IPS-NIHi11 (cell line): ENCODE measurements at places on chromosomes 4 and X.
A peak's percentile ranks its signal among the peaks of the same experiment; 100 is the strongest.

DNA sequence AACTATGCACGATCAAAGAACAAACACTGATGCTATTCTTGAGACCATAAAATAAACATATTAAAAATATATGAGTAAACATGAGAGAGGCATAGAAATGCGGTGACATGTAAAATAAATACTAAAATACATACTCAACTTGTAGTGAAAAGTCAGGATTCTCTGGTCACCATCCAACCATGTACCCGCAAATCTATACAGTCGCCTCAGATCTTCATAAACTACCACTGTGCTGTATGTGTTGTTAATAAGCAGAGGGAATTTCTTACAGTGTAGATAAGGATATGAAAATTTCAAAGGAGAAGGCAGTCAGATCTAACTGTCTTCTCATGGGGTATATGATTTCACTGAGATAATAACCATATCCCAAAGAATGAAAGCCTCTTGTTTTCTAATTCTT is 67.8 kb upstream of the FAM47B start:
- no peak for DNase-seq

DNA sequence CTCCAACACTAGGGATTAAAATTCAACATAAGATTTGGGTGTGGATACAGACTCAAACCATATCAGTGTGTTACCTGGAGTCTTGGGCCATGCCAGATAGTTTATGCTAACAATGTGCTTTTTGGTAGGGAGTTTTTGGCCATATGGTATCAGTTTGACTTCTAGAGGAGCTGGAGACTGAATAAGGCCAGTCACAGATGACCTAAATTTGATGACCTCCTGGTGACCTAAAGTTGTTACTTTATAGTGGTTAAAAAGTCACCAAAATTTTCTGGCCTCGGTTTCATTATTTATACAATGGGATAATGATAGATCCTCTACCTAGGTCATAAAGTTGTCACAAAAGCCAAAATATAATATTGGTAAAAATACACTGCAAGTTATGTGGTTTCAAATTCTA is 877.1 kb downstream of the RAPGEF2 start:
- DNase-seq, result no peak

GRCh38 chr4:82704156-82704555 is 94.4 kb downstream of the SCD5 start:
- DNase-seq, result no peak

GRCh38 chr4:185651137-185651677 is 115.9 kb upstream of the PDLIM3 start:
- peak; percentile 24 for DNase-seq

DNA sequence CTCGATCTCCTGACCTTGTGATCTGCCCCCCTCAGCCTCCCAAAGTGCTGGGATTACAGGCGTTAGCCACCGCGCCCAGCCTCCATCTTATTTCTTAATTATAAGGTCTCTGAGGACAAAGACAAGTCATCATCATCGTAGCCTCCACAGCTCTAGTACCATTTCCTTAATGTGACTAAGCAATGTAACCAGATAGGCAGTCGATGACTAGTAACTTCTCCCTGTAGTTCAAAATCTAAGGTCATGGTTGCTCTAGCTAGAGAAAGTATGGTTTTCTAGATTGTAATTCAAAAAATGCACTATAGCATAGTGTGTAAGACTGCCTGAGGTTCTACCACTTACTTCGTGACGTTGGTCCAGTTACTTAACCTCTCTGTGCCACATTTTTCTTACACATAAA is 6.9 kb downstream of the SLC39A8 start:
- no peak for DNase-seq

DNA sequence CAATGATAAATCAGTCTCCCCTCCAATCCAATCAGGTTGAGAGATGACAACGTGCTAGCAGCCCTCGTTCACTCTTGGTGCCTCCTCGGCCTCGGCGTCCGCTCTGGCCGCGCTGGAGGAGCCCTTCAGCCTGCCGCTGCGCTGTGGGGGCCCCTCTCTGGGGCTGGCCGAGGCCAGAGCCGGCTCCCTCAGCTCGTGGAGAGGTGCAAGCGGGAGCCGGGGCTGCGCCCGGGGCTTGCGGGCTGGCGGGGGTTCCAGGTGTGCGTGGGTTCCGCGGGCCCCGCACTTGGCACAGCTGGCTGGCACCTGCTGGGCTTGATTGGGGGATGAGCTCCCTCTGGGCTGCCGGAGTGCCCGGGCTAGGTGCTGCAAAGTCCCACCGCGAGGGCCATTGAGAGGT is 40.9 kb upstream of the PRSS48 start:
- no peak for DNase-seq

DNA sequence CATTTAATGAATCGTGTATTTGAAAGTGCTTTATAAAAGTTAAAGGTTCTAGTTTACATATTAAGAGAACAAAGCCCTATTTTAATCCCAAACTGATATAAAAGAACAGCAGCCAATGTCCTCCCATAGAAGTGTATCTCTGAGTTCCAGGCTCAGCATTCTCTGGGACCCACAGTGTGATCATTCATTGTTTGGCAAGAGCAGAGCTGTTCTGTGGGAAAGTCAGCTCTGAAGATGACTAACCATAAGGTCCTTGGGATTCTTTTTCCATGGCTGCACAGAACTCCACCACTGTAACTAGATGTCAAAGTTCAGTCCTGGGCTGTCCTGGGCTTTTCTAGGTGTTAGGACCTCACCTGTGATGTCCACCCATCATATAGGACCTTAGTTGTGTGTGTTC is 157.0 kb upstream of the TLL1 start:
- DNase-seq, result no peak

- DNase-seq, result no peak
Measured at GRCh38 chrX:97685753-97686152, 802.0 kb downstream of the RPA4 start.

DNA sequence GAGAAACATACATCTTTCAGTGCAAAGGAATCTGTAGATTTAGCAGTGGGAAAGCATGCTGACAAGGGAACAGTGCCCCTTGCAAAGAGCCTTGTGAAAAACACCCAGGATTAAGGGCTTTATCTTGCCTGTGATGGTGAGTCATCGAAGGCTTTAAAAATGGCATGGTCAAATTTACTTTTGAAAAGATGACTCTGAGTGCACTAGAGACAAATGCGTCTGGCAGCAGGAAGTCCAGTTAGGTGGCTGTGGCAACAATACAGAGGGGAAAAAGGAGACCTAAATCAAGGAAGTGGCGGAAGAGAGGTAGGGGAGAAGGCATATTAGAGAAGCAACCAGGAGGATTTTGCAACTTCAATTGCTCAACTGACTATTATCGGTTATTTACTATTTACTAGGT is 472.6 kb upstream of the CPEB2 start:
- peak; percentile 27 for DNase-seq

GRCh38 chr4:122755675-122756074 is 23.2 kb downstream of the BBS12 start:
- no peak for DNase-seq

GRCh38 chr4:78517050-78517652 is 34.4 kb upstream of the ANXA3 start:
- DNase-seq, result peak; percentile 32

GRCh38 chr4:80926446-80926845 is 104.1 kb upstream of the BMP3 start:
- DNase-seq, result no peak

DNA sequence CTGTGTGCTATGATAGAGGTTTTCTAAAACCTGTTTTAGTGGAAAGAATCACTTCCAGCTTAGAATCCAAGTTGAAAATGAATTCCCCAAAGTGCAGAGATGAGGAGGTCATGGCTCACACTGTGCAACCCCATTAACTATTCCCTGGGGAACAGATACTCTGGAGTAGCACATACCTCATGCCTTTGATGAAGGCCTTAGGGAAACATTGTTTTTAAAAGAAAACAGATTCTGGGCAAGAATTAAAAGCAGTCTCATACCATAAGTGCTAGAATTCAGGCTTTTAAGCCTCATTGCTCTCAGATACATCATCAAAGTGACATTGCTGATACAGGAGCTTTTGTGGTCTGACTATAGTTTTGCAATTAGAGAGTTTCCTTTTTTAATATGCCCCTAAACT is 115.1 kb downstream of the NDST4 start:
- DNase-seq, result no peak

DNA sequence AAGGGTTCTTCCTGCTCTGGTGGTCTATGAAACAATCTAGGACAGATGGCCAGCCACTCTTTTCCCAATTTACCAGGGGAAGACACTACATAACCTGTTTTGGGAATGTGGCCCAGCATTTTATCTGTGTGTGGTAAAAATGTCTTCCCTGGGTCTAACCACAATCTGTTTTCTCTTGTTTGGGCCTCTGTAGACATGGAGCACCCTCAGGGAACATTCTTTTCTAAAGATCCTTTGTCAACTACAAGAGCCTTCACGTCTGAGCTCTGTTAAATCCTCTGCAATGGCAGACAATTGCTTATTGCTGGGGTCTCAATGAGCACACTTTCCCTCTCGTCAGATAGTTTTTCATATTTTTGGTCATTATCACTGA is 35.5 kb downstream of the PLAC1 start:
- no peak for DNase-seq

DNA sequence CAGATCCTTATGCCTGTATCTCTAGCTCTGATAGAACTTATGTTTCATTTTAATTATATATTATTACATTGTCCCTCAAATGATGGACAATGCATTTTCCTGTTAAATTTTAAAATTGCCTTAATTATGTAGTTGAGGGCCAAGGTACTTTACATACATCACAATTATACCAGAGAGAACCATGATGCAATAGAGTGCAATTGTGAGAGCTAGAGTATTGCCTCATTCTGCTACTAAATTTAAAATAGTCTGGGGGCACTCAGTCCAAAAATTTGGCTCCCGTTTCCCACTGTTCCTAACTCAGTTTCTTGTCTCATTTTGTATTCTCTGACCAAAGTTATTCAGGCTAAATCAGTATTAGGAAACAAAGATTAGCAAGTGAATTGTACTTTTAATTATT is 378.5 kb upstream of the ZFP42 start:
- no peak for DNase-seq

DNA sequence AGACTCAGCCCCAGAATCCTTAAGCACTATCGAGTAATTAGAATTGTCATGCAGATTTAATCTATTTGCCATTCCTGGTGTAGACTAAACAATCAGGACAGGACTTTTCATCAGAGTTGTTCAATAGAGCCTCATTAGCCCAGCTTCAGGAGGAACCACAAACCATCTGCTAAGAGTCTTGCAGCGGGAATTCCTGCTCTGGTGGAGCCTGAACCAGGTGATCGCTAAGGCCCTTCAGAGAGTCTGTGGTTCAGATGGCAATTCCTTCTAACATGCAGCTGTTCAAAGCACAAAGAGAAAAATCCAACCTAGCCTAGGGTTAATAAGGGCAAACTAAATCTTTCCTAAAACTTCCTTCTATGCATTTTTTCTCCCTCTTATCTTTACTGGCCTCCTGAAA is 119.1 kb upstream of the CPEB2 start:
- no peak for DNase-seq

DNA sequence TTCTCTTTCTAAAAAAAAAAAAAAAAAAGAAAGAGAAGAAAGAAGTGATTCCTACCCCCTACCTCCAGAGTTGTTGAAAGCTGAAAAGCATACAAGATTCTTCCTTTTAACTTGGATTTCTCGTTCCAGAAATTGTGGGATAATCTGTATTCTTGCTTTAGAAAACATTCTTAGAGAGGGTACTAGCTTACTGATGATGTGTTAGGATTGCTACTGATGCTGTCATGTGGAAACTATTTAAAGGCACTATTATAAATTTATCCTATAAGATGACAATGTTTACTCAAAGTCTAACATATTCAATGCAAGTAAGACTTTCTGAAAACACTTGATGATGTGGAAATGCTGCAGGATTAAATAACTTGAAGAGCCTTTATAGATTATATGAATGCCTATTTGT is 204.0 kb upstream of the PUDP start:
- DNase-seq, result no peak

- no peak for DNase-seq
Measured at GRCh38 chrX:2526390-2526789, 25.6 kb upstream of the DHRSX start.

- no peak for DNase-seq
Measured at GRCh38 chrX:23838953-23839352, 56.0 kb downstream of the SAT1 start.

DNA sequence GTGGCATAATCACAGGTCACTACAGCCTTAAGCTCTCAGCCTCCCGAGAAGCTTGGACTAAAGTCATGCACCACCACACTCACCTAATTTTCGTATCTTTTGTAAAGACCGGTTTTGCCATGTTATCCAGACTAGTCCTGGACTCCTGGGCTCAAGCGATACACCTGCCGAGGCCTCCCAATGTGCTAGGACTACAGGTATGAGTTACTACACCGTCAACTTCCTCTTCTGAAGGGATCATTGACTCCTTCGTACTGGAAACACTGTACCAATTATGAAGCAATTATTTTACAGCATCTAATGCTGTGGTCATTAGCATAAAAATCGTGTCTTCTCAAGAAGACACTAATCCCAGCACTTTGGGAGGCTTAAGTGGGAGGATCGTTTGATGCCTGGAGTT is 35.2 kb downstream of the PDS5A start:
- DNase-seq, result no peak

DNA sequence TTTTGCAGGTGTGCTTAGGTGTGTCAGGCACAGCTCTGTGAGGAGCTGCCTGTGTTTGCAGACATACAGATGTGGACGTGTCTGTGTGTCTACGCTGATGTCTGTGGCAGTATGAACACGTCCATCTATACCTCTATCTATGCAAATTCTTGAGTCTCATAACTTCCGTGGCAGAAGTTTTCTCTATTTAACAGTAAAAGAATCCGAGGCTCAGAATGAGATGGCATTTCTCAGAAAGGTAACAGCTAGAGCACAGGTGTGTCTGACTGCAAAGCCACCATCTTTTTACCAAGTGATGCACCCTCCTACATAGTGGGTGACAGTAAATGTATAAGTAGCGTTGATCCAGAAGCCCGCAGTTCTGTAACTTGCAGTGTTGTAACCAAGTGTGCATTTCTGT is 39.9 kb upstream of the CYP4V2 start:
- DNase-seq, result no peak

GRCh38 chr4:76232681-76233080 is 18.8 kb upstream of the FAM47E start:
- DNase-seq, result no peak

GRCh38 chr4:8341691-8342090 is 72.1 kb downstream of the HTRA3 start:
- DNase-seq, result no peak

- DNase-seq, result no peak
Measured at GRCh38 chr4:94152466-94152865, 55.2 kb upstream of the SMARCAD1 start.

DNA sequence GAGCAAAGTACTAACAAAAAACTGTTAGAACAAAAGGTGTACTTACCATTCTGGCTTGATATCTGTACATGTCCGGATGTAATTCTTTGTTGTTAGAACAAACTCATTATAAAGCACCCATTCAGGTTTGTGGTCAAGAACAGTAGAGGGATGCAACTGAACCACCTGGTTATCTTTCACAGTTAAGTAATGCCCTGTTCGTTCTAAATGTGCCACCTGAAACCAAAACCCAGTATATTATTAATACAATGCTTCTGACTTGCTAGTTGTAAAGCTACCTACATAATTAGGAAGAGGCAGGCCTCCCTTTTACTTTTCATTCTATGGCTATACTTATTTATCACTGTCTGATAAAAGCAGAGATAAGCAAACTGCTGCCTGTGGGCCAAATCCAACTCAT is 54.8 kb downstream of the DHX15 start:
- no peak for DNase-seq
